ENCODE measurements at places on chromosomes 6 and 20.

DNA sequence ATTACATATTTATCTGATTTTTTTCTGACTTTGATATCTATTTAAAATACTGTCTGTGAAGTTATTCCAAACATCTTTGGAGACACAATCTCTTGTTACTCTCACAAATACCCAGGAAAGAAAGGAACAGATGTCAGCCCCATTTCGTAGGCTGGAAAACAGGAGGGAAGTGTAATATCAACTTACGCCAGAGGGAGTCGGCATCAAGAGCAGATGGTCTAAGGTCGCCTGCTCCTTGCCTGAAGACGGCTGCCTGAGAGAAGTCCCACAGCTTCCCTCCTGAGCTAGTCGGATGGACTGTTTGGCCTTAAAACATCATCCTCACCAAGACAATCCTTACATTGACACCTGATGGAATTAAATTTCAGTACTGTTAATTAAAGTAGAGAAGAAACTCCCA lies 13.4 kb downstream of the CST7 start:
- no peak for DNase-seq

GRCh38 chr20:3042625-3043024 lies 797 bp upstream of the GNRH2 start:
- no peak for DNase-seq

DNA sequence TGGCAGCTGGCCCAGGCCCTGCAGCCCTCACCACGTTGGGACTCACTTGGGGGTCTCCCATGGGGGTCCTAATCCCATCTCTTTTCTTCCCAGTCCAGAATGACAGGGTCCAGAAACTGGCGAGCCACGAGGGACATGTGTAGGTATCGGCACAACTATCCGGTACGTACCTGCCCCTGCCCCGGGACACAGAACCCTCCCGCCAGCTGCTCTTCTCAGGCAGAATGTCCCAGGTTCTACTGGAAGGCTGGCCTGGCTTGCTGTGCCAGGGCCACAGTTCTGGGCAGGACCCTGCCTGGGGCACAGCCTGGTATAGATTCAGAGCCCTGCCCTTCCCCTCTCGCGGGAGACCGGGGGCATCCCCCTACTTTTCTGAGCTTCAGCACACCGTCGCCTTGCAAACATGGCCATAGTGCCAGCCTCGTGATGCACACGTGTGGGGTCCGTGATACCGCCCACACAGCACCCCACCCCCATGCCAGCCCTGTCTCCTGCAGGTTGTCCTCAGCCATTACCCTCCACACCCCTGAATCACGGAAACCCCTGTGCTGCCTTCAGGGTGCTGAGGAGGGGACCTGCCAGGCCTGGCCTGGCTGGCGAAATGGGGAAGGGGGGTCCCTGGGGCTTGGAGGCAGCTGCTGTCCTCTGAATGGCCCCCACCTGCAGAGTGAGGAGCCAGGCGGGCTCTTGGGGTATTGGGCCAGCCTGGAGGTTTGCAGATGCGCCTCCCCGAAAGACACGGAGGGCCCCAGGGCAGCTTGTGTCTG lies 3.0 kb downstream of the OGFR start:
- no peak for DNase-seq

DNA sequence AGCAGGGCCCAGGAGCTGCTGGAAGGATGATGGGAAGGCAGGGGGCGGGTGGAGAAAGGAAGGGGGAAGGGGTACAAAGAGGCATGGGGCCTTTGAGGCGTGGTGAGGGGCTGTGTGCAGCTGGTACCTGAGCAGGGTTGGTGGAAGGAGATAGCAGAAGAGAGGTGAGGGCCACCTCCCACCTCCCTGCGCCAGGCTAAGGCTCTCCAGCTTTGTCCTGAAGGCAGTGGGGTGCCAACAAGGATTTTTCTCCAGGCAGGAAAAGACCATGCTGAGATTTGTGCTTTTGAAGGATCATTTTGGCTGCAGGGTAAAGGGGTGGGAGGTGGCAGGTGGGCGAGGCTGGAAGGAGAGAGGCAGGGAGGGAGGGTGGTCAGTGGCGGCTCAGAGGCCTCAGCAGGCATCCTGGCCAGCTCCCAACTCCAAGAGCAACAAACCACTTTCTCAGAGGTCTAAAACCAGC lies 40.8 kb downstream of the NOL4L start:
- no peak for DNase-seq

DNA sequence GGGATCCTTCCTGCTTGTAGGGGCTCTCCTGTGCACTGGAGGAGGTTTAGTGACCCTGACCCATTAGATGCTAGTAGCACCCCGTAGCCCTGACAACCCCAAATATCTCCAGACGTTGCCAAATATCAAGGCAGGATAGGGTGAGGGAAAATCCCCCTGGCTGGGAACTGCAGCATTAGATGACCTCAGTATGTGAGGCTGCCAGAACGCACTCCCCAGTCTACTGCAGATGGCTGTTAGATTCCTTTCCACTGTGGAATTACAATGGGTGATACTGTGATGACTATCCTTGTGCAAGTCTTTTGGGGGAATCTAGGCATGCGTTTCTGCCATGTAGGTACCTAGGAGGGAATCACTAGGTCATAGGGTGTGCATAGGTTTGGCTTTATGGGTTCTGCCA lies 226.3 kb upstream of the KCNG1 start:
- DNase-seq = no peak

DNA sequence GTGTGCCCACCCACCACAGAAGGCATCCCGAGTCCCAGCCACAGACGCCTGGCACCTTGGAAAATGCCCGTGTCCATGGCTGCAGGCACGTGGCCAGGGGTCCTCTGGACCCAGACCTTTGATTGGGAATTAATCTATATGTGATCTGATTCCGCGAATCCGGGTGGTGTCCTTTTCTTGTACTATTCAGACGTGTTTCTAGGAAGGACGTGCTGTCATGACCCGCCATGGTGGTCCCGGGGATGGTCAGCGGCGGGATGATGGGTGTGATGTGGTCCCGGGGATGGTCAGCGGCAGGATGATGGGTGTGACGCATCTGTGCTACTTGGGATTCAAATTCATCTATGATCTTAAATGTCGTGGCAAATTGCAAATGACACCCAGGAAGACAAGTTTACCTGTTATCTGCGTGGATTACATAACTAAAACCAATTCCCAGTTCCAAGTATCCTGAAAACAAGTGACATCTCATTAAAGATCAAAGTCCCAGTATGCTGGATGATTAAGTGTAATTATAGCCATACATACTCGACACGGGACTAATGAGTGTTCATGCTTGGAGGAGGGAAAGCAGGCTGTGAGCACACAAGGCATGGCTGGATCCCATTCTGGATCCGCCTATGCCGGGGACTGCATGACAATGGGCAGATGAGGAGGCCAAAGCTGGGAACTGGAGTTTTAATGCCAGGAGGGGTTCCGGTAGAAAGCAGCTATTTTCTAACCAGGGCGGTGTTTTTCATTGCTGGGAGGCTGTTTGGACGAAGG lies 256.5 kb downstream of the TAF4 start:
- no peak for DNase-seq

- DNase-seq = peak; percentile 35
Observed at GRCh38 chr6:170063431-170063830, 227.4 kb downstream of the DLL1 start.
